ENCODE measurements at places on chromosomes 7 and 10. TPM values are rescaled to one million over a fixed set of nuclear protein-coding genes. Genes with fewer than 3 reads are reported as not detected.

Gene SPDYE2B
- not detected for total RNA-seq

Gene PARD3
- total RNA-seq = 254 TPM

Gene EGFR
- total RNA-seq = 52.7 TPM

Gene VENTX
- total RNA-seq = not detected

Gene OR2A12
- not detected for total RNA-seq

Gene MRPS16
- total RNA-seq = 86.6 TPM

Gene ELN
- not detected for total RNA-seq

Gene STEAP2
- total RNA-seq = 7.8 TPM

Gene FGL2
- not detected for total RNA-seq

Gene SFTPA1
- total RNA-seq = not detected

Gene DKK1
- 8.6 TPM for total RNA-seq

Gene IL15RA
- 49.6 TPM for total RNA-seq

Gene MSRB2
- 42.6 TPM for total RNA-seq

Gene TMEM229A
- total RNA-seq = not detected

Gene SLC18A3
- not detected for total RNA-seq

Gene PDSS1
- total RNA-seq = 8.5 TPM

Gene NUTM2A
- total RNA-seq = 1.7 TPM

Gene CFAP70
- 0.78 TPM for total RNA-seq

Gene MRM2
- 54.2 TPM for total RNA-seq

Gene THNSL1
- total RNA-seq = 3.3 TPM

Gene FAM13C
- total RNA-seq = not detected

Gene BMPR1A
- total RNA-seq = 23.7 TPM

Gene NUDT13
- total RNA-seq = 4.7 TPM

Gene AKR1C1
- total RNA-seq = 7,564 TPM

Gene TCF7L2
- 0.47 TPM for total RNA-seq

Gene CDC14C
- total RNA-seq = not detected

Gene DNAJC12
- total RNA-seq = 5.5 TPM

Gene AIMP2
- total RNA-seq = 138 TPM

Gene PYROXD2
- 7.1 TPM for total RNA-seq

Gene TSPAN13
- total RNA-seq = 57.1 TPM

Gene ZNF800
- total RNA-seq = 7.6 TPM

Gene EPO
- not detected for total RNA-seq

Gene SLC29A3
- 3.9 TPM for total RNA-seq

Gene CPVL
- total RNA-seq = not detected

Gene MICALL2
- total RNA-seq = 13.5 TPM

Gene AOAH
- 4.8 TPM for total RNA-seq

Gene PGAM2
- total RNA-seq = not detected

Gene PDE6C
- not detected for total RNA-seq

Gene GIMAP5
- total RNA-seq = not detected

Gene OR2A25
- total RNA-seq = not detected

Gene GCK
- not detected for total RNA-seq

Gene ABCB1
- total RNA-seq = 9.0 TPM

Gene TMEM270
- not detected for total RNA-seq

Gene PBLD
- 1.4 TPM for total RNA-seq

Gene MYOF
- 67.0 TPM for total RNA-seq

Gene HOGA1
- total RNA-seq = 70.8 TPM

Gene LIPK
- total RNA-seq = not detected

Gene LRRC61
- 54.9 TPM for total RNA-seq

Gene HOXA5
- total RNA-seq = 130 TPM

Gene WNT8B
- not detected for total RNA-seq
